Activated CD4-positive, alpha-beta memory T cell treated with anti-CD3 and anti-CD28 coated beads for 36 hours (primary cell): ENCODE measurements at places on chromosomes 11 and 22. TPM values are rescaled to one million over a fixed set of nuclear protein-coding genes. Genes with fewer than 3 reads are reported as not detected.

Gene PANX1
- total RNA-seq = 11.7 TPM

Gene MUC2
- not detected for total RNA-seq

Gene OR2AG1
- not detected for total RNA-seq

Gene KCTD17
- 46.0 TPM for total RNA-seq

Gene DUSP8
- 2.4 TPM for total RNA-seq

DNA sequence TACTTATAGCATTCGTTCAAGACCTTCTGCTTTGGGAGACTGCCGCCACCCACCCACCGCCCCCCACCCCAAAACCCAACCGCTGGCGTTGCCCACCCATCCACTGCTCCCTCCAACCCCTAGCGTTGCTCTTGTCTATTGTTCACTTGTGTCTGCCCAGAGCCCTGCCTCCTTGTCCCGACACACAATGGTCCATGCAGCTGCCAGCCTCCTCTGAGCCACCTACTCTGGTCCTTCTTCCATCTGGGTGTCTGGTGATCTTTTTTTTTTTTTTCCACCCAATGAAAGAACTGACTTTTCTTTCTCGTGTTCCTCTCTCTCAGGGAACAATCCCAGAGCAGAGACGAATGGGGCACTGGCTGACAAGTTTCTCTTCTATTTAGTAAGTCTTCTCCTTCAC is 256.0 kb upstream of the SESN3 start:
- no peak for DNase-seq

DNA sequence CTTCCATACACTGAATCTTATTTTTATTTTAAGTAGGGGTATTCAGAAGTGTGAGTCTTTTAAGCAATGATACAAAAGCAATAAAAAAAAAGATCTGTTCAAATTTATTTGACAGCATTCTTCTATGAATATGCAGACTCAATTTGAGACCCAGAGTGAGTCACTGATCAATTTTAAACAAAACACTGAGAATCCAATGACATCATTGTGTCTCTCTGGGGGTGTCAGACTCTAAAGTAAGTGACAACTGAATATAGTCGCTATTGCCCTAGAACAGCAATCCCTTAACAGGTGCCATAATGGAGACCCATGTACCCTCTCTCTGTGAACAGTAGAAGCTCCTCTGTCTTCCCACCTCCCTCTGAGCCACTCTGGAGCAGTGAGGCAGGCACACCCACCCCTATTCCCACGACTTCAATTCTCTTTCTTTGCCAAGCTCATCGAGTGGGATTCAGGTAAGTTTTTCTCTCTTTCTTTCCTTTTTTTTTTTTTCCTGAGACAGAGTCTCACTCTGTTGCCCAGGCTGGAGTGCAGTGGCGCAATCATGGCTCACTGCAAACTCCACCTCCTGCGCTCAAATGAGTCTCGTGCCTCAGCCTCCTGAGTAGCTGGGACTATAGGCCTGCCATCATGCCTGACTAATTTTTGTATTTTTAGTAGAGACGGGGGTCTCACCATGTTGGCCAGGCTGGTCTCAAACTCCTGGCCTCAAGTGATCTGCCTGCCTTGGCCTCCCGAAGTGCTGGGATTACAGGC is 5.1 kb upstream of the RPS3 start:
- no peak for DNase-seq

- DNase-seq = no peak
Measured at GRCh38 chr11:93623179-93623578, 38.3 kb upstream of the CEP295 start.

DNA sequence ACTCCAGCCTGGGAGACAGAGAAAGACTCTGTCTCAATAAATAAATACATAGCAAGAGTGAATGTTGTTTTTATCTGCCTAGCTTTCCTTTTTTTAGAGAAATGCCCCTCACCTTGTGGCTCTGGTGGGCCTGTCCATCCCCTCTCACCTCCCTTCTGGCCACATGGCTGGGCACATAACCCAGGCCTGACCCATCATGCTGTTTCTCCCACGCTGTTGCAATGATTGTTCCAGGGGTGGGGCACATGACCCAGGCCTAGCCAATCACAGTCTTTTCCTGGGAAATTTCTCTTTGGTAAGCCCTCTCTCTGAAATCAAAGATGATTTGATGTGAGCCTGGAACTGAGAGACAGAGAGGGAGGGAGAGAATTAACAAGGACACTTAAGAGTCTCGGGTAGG is 5.5 kb upstream of the CYTH4 start:
- no peak for DNase-seq

- DNase-seq = no peak
Measured at GRCh38 chr22:28923826-28924732, 40.7 kb downstream of the ZNRF3 start.

DNA sequence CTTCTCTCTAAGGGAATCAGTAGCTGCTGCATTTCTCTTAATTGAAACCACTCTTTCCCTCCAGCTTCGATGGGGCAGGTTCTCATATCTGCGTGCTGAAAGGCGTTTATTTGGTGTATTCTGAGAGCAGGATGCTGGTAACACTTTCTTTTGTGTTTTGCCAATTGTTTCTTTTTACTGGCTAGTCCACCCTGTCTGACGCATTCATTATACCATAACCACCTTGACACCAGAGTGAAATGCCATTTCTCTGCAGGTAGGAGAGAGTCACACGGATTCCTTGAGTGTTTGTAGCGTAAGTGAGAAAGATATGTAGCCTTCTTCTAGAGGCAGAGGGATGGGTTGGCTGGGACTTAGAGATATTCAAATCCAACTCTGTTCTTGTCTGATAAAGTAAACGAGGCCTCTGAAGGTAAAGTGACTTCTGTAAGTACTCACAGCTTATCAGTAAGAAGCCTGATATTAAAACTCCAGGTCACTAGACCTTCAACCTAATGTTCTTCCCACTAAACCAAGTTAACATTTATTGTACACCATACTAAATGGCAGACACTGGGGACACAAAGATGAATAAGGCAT is 21.4 kb downstream of the CD44 start:
- DNase-seq = no peak

GRCh38 chr22:22976033-22976922 is 88.7 kb downstream of the IGLL5 start:
- DNase-seq = no peak
